Effector memory CD4-positive, alpha-beta T cell (primary cell): ENCODE measurements at places on chromosomes 2 and 18.

- H3K27ac ChIP-seq, result no peak overlapping the region
- H3K36me3 ChIP-seq, result no peaks in the 10 kb centered on the region
- H3K4me1 ChIP-seq, result peaks cover 5% of the 10 kb centered on the region
- no peaks in the 10 kb centered on the region for H3K27me3 ChIP-seq
- DNase-seq, result no peak
These were observed 73.2 kb downstream of the TGFA start for GRCh38 chr2:70480468-70480867.

DNA sequence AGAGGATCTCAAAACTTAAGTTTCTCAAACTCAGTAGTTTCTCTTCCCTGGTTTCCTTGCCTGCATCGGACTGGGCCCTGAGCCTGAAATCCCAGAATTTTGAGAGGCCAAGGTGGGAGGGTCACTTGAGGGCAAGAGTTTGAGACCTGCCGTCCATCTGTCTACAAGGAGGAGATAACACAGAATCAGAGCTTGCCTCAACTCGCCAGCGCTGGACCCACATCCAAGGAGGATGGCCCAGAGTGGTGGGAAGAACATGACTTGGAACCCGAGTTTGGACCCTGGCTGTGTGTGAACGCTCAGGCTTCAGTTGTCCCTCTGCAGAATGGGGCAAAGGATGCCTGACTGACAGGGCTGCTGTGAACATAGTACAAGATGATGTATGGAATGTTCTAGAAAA lies 80.1 kb downstream of the MCFD2 start:
- no peaks in the 10 kb centered on the region for H3K36me3 ChIP-seq
- no peak for DNase-seq
- H3K27me3 ChIP-seq, result no peaks in the 10 kb centered on the region
- no peak overlapping the region for H3K27ac ChIP-seq
- H3K4me3 ChIP-seq, result no peak overlapping the region

DNA sequence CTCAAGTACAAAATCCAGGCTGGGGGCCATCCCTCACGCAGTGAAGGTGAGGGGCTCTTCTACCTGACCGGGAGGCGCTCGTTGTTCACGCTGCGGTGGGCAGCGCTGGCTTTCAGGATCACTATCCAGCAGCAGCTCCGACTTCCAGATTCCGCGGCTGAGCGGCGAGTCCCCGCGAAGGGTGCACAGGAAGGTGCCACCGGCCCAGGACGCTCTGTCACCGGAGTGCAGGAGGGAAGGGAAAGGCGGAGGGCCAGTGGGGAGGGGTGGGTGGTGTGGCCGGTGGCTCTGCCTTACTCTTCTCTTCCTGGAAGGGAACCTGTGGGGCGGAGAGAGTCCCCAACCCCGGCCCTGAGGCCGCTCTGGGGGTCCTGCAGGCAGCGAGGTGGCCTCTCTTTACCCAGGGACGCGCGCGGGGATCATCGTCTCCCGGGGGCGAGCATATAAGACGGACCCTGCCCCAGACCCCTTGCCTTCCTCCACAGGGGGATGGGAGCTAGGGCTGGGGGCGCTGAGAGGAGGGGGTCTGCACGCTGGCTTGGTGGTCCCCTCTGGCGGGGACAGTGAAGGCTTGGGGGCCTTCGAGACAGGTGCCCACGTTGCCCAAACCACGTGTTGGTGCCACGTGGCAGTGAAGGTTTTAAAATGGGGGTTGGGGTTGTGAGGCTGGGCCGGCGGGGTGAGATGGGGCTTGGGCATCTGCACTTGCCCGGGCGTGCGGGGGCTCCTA lies 26.9 kb upstream of the HS6ST1 start:
- H3K27me3 ChIP-seq, result no peaks in the 10 kb centered on the region
- H3K36me3 ChIP-seq, result no peaks in the 10 kb centered on the region
- H3K4me3 ChIP-seq, result no peak overlapping the region
- no peaks in the 10 kb centered on the region for H3K4me1 ChIP-seq

DNA sequence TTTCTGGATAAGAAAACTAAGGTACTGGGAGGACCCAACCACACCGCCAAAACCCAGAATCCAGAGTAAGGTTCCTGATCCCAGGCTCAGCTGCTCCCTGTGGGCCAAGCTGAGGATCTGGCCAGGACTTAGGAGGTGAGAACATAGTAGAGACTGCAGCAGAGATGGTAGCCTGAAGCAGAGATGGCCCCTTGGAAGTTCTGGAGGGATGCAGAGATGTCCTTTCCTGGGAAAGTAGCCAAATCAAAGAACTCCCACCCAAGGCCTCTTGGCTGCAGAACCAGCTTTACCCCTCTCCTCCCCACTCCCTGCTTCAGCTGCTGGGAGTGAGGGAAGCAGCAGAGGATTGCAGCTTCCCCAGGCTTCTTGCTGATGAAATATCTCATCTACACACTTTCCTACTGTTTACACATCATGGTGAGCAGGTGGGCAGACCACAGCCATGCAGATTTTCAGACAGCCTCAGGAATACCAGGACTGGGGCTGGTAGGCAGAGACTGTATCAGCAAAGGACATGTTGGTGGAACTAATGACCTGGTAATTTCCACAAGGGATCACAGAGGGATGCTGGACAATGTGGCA lies 32.7 kb downstream of the TMEM17 start:
- peaks cover 2% of the 10 kb centered on the region for H3K4me1 ChIP-seq
- no peak for DNase-seq
- no peaks in the 10 kb centered on the region for H3K36me3 ChIP-seq
- H3K27me3 ChIP-seq, result no peaks in the 10 kb centered on the region

DNA sequence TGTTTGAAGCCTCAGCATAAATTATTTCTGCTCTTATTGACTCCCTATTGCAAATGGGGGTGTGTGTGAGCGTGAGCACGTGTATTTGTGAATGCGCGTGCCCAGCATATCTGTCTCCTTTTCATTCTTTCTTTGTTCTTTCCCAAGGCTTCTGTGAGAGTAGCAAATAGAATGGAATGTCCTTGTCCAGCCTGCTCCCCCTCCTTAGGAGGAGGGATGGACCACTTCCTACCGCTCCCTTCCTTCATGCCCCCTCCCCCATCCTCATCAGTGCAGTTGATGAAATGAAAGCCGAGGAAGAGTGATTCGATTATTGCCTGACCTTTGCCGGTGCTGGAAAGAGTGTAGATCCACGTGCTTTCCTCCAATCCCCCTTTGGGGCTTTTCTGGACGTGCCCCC lies 102.0 kb downstream of the CPO start:
- H3K36me3 ChIP-seq, result no peaks in the 10 kb centered on the region
- no peak overlapping the region for H3K27ac ChIP-seq
- H3K4me3 ChIP-seq, result no peak overlapping the region

DNA sequence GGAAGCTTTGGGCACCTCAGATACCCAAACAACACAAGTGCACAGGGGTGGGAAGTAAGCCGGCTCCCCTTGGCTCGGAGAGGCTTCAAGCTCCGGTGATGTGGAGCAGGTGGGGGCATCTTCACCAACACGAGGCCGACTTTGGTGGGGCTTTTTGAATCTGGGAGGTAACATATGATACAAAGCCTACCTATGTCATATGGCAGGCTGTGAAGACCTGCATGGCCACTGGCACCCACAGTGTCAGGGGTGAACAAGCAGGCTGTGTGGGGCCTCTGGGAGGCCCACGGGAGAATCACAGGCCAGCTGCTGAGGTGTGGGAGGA lies 109.0 kb downstream of the EIPR1 start:
- no peak overlapping the region for H3K27ac ChIP-seq
- no peak overlapping the region for H3K4me3 ChIP-seq
- no peaks in the 10 kb centered on the region for H3K4me1 ChIP-seq
- no peaks in the 10 kb centered on the region for H3K36me3 ChIP-seq

- no peak for DNase-seq
- H3K27me3 ChIP-seq, result no peaks in the 10 kb centered on the region
- no peak overlapping the region for H3K27ac ChIP-seq
- H3K4me3 ChIP-seq, result no peak overlapping the region
- H3K4me1 ChIP-seq, result no peaks in the 10 kb centered on the region
- H3K36me3 ChIP-seq, result no peaks in the 10 kb centered on the region
These were observed 856.2 kb upstream of the NRXN1 start for GRCh38 chr2:51888120-51888519.

GRCh38 chr2:99700482-99701398 lies 210.9 kb upstream of the REV1 start:
- no peaks in the 10 kb centered on the region for H3K4me1 ChIP-seq
- DNase-seq, result no peak
- H3K27ac ChIP-seq, result no peak overlapping the region
- H3K36me3 ChIP-seq, result no peaks in the 10 kb centered on the region
- no peak overlapping the region for H3K4me3 ChIP-seq
- no peaks in the 10 kb centered on the region for H3K27me3 ChIP-seq

GRCh38 chr2:227500301-227500630 lies 28.3 kb downstream of the AGFG1 start:
- DNase-seq, result no peak
- no peaks in the 10 kb centered on the region for H3K27me3 ChIP-seq
- no peak overlapping the region for H3K27ac ChIP-seq
- H3K4me3 ChIP-seq, result no peak overlapping the region
- H3K36me3 ChIP-seq, result no peaks in the 10 kb centered on the region

DNA sequence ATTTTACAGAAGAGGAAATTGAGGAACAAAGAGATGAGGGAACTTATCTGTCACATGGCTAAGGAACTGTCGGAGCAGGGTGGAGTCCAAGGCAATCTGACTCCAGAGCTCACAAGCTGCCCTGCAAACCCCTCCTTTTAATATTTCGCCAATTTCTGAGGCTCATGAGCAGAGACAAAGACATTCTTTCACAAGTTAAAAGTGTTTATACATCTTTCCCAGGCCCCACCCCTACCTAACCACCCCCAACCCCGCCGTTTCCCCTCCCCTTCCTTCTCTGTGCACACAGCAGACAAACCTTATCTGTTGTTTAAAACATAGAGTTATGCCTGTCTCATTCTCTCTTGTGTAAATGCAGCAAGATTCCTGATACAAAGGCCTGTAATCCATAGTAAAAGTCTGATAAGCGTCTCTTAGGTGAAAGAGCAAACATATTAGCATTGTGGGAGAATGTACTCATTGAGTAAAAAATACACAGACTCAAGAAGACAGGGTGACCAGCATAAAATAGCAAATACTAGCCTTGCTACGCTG lies 44.3 kb downstream of the EPHA4 start:
- peaks cover 36% of the 10 kb centered on the region for H3K4me1 ChIP-seq
- peak overlapping the region; percentile 18 for H3K4me3 ChIP-seq
- no peaks in the 10 kb centered on the region for H3K36me3 ChIP-seq
- no peaks in the 10 kb centered on the region for H3K27me3 ChIP-seq

DNA sequence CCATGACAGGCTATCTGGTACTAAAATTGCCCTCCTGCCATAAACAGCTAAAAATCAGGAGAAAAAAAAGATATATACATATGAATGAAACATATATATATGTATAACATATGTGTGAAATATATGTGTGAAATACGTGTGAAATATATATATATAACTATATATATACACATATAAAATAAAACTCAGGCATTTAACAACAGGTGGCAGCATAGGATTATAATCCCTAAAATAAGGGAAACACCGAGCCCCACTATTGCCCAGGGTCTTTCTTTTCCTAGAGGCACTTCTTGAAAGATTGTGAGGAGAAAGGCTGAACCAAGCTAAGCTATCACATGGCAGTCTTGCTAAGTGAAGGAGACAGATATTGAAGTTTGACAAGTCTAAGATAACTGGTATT lies 65.9 kb upstream of the CYTIP start:
- H3K4me1 ChIP-seq, result no peaks in the 10 kb centered on the region
- no peak overlapping the region for H3K4me3 ChIP-seq
- no peaks in the 10 kb centered on the region for H3K36me3 ChIP-seq
- no peak for DNase-seq
- no peaks in the 10 kb centered on the region for H3K27me3 ChIP-seq

GRCh38 chr2:61492476-61492875 lies 21.6 kb upstream of the USP34 start:
- no peak overlapping the region for H3K27ac ChIP-seq
- no peaks in the 10 kb centered on the region for H3K27me3 ChIP-seq
- H3K4me3 ChIP-seq, result no peak overlapping the region
- H3K4me1 ChIP-seq, result peaks cover 4% of the 10 kb centered on the region
- H3K36me3 ChIP-seq, result peaks cover 63% of the 10 kb centered on the region

- no peaks in the 10 kb centered on the region for H3K27me3 ChIP-seq
- H3K36me3 ChIP-seq, result no peaks in the 10 kb centered on the region
- H3K4me1 ChIP-seq, result no peaks in the 10 kb centered on the region
These were observed 203.0 kb upstream of the REV1 start for GRCh38 chr2:99692785-99693184.

- H3K27me3 ChIP-seq, result no peaks in the 10 kb centered on the region
- no peaks in the 10 kb centered on the region for H3K36me3 ChIP-seq
- DNase-seq, result no peak
These were observed 57.7 kb upstream of the ERBB4 start for GRCh38 chr2:212596276-212596675.

GRCh38 chr2:207782238-207783030 lies 12.7 kb upstream of the FZD5 start:
- H3K36me3 ChIP-seq, result no peaks in the 10 kb centered on the region
- H3K4me3 ChIP-seq, result no peak overlapping the region
- no peaks in the 10 kb centered on the region for H3K4me1 ChIP-seq
- no peaks in the 10 kb centered on the region for H3K27me3 ChIP-seq

GRCh38 chr2:148201075-148202004 lies 180.4 kb downstream of the MBD5 start:
- no peak for DNase-seq
- no peak overlapping the region for H3K4me3 ChIP-seq
- H3K36me3 ChIP-seq, result no peaks in the 10 kb centered on the region
- H3K27me3 ChIP-seq, result no peaks in the 10 kb centered on the region
- no peak overlapping the region for H3K27ac ChIP-seq
- H3K4me1 ChIP-seq, result no peaks in the 10 kb centered on the region

DNA sequence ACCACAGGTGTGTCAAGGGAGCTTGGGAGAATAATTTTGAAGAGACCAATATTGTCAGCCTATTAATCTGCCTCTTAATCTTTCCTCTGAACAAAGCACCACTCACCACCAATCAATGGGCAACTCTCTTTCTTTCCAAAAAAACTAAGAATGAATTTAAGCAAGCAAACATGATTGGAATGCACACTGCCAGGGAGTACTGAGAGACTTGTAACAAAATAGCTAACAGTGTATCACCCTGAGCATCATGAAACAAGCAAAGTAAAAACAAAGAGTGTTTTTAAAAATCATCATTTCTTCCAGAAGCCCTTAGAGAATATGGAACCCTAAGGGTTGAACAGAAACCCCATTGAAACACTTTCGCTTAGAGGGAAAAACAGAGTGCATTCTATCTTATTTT lies 299.7 kb downstream of the DSEL start:
- H3K36me3 ChIP-seq, result no peaks in the 10 kb centered on the region
- no peak overlapping the region for H3K27ac ChIP-seq
- DNase-seq, result no peak
- H3K27me3 ChIP-seq, result no peaks in the 10 kb centered on the region
- no peaks in the 10 kb centered on the region for H3K4me1 ChIP-seq
- H3K4me3 ChIP-seq, result no peak overlapping the region

DNA sequence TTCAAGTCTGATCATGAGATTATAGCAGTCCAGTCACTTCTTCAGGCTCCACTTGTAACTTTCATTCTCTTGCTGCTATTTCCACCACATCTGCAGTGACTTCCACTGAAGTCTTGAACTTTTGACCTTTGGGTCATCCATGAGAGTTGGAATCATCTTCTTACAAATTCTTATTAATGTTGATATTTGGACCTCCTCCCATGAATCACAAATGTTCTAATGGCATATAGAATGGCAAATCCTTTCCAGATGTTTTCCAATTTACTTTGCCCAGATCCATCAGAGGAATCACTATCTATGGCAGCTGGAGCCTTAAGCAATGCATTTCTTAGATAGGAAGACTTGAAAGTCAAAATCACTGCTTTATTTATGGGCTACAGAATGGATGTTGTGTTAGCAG lies 159.4 kb downstream of the LTBP1 start:
- H3K4me1 ChIP-seq, result no peaks in the 10 kb centered on the region
- H3K27me3 ChIP-seq, result no peaks in the 10 kb centered on the region
- no peak overlapping the region for H3K4me3 ChIP-seq

- H3K27ac ChIP-seq, result no peak overlapping the region
- no peaks in the 10 kb centered on the region for H3K4me1 ChIP-seq
- H3K4me3 ChIP-seq, result no peak overlapping the region
- H3K36me3 ChIP-seq, result peaks cover 25% of the 10 kb centered on the region
- no peak for DNase-seq
- no peaks in the 10 kb centered on the region for H3K27me3 ChIP-seq
These were observed 57.0 kb upstream of the ITM2C start for GRCh38 chr2:230807729-230808128.
